ENCODE measurements at places on chromosomes 11 and 22.

GRCh38 chr11:47437218-47437745 lies 11.0 kb upstream of the PSMC3 start:
- no peak for DNase-seq

DNA sequence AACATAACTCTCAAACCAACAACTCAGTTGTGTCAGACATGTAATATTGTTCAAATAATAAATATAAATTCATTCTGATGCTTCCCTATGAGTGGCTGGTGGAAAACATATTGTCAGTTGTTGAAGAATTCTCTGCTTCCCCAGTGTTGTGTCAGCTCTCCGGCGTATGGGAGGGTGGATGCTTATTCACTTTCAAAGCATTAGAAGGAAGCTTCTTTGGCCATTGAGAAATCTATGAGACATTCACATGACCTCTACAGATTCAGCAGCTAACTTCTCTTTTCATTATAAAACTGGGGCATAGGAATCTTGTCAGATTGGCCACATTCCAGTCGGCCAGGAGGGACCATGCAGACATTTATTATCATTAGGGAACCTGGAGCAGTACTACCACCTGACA lies 2.9 kb downstream of the OR51V1 start:
- DNase-seq: no peak

GRCh38 chr11:1036931-1037330 lies 413 bp upstream of the MUC6 start:
- no peak for DNase-seq

- no peak for DNase-seq
These were observed 18.5 kb downstream of the FBLN1 start for GRCh38 chr22:45521178-45521577.

- DNase-seq: no peak
These were observed 1517.5 kb upstream of the TENM4 start for GRCh38 chr11:80958361-80958760.

All from NCI-H146 (cell line).